ENCODE measurements at places on chromosomes 5 and 9.

DNA sequence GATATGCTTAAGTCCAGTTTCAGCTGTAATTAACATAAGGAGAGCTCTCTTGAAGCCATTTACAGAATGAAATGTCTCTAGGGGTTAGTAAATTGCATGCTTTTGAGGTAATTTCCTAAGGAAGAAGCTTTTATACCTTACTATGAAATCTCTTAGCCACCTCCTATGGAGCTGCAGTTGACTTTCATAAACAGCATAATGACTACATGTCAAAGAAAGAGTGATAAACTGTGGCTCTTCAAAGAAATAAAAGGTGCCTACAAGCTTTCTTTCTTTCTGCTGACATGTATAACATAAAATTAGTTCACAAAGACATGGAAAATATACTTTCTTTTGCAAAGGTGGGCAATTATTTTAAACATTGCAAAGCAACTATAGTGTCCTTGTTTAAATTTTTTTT lies 90.8 kb downstream of the TMEM167A start:
- no peak for DNase-seq

DNA sequence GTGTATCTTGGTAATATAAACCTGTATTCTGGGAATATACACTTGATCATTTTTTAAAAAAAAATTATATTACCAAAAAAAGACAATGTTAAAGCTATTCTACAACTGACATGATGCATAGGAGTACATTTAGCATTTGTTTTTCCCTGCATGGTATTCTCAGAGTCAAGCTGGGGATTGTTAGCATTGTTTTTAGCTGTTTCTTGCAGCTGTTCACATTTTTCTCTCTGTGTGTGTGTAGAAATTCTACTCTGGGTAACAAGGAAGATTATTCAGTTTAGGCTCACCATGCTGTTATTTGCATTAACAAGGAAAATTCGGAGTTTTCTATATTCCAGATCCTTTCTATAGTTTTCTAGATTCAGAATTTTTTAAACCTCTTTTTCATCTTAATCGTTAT lies 62.2 kb downstream of the ADAMTS16 start:
- DNase-seq = no peak

DNA sequence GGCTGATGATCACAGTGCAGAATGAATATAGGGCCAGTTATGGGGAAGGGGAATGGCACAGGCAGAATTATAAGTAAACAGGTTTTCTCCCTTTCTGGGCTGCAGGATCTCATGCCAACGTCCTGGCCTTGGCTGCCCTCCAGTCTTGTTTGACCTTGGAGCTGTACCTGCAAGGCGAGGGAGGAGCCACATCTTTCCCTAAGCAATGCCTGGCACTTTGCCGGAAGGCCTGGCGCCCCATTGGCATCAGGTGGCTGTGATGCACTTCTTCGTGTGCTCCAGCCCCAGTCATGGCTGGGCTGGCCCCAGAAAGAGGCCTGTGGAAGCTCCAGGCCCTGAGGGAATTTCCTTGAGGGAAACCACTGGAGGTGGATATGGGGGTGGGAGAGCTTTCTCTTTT lies 16.7 kb upstream of the IQGAP2 start:
- no peak for DNase-seq

DNA sequence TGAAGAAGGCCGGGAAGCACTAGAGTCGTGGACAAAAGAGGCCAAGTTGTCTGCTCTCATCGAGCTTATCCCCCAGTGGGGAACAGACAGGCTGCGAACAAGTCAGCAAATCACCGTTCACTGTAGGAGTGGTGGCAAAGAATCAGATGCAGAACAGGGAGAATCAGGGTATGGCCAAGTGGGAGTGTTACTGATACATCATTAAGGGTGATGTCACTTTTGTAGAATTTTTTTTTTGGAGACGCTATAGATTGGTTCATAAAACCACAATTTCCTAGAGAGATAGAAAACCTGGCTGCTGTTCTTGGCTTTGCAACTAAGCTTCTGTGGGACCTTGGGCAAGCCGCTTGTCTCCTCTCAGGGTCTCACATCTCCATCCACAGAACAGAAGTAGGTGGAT lies 21.3 kb downstream of the SPRY4 start:
- no peak for DNase-seq

DNA sequence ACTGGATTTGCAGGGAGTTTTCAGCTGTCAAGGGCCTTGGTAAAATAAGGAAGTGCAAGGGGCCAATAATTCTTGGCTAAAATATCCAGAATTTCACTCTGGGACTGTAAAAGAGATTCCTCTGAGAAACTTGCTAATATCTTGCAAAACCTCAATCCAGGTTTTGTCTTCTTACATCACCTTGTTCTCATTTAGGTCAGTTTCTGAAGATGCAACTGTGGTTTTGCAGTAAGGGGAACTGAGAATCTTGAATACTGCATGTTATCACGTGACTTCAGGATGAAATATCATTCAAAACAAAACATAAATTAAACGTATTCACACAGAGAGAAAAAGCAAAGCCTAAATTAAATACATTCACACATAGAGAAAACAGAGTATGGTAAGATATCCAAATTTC lies 35.0 kb upstream of the RIC1 start:
- DNase-seq = no peak

DNA sequence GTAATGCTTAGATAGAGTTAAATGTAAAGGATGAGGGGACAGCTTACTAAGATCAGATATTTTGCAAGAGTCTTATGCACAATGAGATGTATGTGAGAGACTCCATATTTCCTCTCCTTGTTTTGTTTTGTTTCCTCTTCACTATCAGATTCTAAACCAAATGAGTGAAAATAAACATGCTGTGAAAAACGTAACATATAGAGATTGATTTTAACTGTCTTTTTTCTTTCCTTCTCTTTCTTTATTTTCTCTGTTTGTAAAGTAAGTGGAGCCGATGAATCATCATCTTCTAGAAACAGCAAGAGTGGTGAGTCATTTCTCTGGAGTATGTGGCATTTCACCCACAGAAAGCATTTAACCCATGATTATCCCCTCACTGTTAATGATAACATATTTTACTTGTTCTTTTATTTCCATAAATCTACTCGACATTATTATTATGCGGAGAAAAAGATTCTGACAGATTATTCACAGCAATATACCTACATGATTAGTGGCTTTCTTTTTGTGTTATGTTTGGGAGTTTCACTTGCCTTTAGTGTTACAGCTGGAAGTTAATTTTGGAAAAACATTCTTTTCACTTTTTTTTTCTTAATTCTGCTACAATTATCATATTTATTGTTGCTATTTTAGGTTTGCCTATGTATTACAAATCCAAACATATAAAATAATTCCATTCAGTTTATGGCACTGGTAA lies 2.1 kb upstream of the ANXA1 start:
- DNase-seq = no peak

Data from activated T-cell treated with anti-CD3 and anti-CD28 coated beads for 24 hours (primary cell).